Thymus (tissue), 14 donors: ENCODE measurements at places on chromosomes 3 and 15. TPM values are rescaled to one million over a fixed set of nuclear protein-coding genes. Genes with fewer than 3 reads are reported as not detected.

TMEM212 gene
- total RNA-seq = not detected

CSTA gene
- total RNA-seq = 48.2 TPM

SEMA7A gene
- total RNA-seq = 22.0 TPM

TTC21A gene
- 1.3 TPM for total RNA-seq

GPR160 gene
- total RNA-seq = 7.7 TPM

GOLGA6L7 gene
- not detected for total RNA-seq

- no peaks in the 10 kb centered on the region for H3K4me1 ChIP-seq
- no peaks in the 10 kb centered on the region for H3K27me3 ChIP-seq
- H3K27ac ChIP-seq = no peak overlapping the region
- H3K4me3 ChIP-seq = no peak overlapping the region
Observed at GRCh38 chr3:131231710-131232389, 149.7 kb upstream of the NUDT16 start.

GRCh38 chr3:182909318-182910040 is 70.9 kb downstream of the DCUN1D1 start:
- peaks cover 17% of the 10 kb centered on the region for H3K36me3 ChIP-seq
- H3K4me1 ChIP-seq = peaks cover 3% of the 10 kb centered on the region
- no peak for DNase-seq
- no peak overlapping the region for H3K4me3 ChIP-seq
- H3K27me3 ChIP-seq = no peaks in the 10 kb centered on the region

DNA sequence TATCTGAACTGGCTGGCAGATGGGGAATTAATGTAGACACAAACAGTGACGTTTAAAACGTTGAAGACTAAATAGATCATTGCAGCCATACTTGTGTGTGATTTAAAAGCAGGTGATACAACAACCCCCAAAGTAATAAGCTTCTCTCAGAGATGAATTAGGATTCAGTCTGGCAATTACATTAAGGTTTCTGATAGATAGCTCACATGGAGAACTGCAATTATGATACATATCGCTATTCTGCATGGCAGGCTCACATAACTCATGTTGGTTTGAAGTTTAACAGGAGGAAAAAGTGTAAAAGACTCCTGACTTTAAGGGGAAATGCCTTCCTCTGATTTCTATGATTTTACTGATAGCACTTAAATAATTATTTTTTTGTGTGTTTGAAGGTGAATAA is 196.9 kb downstream of the CLSTN2 start:
- no peak overlapping the region for H3K4me3 ChIP-seq
- no peaks in the 10 kb centered on the region for H3K27me3 ChIP-seq
- no peak overlapping the region for H3K27ac ChIP-seq

GRCh38 chr15:73024168-73024567 is 28.1 kb upstream of the NEO1 start:
- H3K36me3 ChIP-seq = no peaks in the 10 kb centered on the region
- no peaks in the 10 kb centered on the region for H3K27me3 ChIP-seq
- no peak overlapping the region for H3K27ac ChIP-seq
- no peak for DNase-seq

- DNase-seq = no peak
- H3K4me3 ChIP-seq = no peak overlapping the region
- H3K36me3 ChIP-seq = no peaks in the 10 kb centered on the region
- no peaks in the 10 kb centered on the region for H3K4me1 ChIP-seq
- H3K27me3 ChIP-seq = peaks cover 2% of the 10 kb centered on the region
- H3K27ac ChIP-seq = no peak overlapping the region
Observed at GRCh38 chr3:170749765-170750477, 120.1 kb downstream of the RPL22L1 start.

DNA sequence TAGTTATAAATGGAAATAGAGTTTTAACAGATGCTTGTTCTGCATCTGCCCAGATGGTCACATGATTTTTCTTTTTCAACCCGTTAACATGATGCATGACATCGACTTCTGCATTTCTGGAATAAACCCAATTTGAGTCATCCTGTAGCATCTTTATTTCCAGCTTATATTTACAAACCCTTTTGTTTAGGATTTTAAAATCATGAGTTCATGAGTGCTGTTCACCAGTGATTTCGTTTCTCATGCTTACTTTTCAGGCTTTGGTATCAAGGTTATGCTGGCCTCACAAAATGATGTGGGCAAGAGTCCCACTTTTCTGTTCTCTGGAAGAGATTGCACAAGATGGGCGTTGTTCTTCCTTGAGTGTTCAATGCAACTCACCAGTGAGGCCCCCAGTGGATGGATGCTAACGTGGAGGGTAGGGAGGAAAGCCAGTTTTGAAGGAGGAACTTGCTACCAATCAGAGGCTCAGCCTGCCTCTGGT is 5.2 kb downstream of the HRH1 start:
- DNase-seq = no peak
- H3K4me3 ChIP-seq = no peak overlapping the region
- H3K27ac ChIP-seq = no peak overlapping the region
- H3K27me3 ChIP-seq = peaks cover 17% of the 10 kb centered on the region
- no peaks in the 10 kb centered on the region for H3K36me3 ChIP-seq
